ENCODE measurements at places on chromosomes 11 and 22.
A peak's percentile ranks its signal among the peaks of the same experiment; 100 is the strongest.

GRCh38 chr22:46350121-46350520 lies 14.6 kb downstream of the TRMU start:
- DNase-seq = no peak

DNA sequence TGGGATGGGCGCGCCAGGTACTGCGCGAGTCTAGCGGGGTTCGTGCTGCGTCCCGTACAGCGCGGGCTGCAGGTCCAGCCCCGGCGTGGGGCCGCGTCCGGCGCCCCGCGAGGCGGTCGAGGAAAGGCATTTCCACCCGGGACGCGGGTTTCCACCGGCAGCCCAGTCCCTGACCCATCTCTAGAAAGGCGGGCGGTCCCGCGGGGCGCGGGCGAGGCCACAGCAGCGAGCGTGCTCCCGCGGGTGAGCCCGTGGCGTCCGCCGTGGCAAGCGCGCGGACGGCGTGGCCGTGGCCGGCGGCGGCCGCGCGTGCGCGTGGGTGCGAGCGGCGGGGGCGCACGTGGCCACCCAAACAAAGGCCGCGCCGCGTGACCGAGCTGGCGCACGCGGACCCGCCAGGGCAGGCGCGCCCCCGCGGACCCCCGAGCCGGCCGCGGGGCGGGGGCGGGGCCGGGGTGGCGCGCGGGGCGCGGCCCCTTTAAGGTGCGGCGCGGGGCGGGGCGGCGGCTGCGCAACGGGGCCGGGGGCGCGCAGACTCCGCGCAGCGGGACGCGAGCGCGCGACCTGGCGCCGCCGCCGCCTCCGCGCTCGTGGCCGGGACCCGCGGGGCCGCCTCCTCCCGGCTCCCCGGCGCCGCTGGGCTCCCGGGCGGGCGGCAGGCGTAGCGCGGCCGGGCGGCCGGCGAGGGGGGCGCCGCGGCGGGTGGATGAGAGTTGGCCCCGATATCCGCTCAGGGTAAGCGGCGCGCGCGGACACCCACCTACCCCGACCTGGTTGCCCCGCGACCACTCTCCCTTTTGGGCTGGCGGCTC lies 39.3 kb upstream of the CELSR1 start:
- DNase-seq = peak; percentile 65

DNA sequence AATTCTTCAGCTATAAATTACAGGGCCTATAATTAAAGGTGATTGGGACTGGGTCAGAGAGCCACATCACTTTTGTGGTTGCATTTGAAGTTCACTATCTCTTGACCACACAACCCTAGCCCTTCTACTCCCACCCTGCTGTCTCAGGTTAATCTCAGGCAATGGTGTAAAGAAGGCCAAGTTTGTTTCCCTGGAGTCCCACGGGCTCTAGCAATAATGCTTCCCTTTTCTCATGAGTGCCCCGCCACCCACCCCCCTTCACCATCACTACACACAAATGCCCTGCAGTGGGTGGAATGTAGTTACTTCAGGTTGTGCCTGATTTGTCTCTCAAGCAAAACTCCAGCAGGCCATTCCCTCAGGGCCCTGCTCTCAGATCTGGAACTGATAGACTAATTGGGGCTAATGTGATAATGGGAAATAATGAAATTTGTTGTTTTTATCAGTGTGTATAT lies 1.8 kb upstream of the EHF start:
- no peak for DNase-seq

- no peak for DNase-seq
Observed at GRCh38 chr22:39197578-39197977, 45.1 kb upstream of the CBX7 start.

DNA sequence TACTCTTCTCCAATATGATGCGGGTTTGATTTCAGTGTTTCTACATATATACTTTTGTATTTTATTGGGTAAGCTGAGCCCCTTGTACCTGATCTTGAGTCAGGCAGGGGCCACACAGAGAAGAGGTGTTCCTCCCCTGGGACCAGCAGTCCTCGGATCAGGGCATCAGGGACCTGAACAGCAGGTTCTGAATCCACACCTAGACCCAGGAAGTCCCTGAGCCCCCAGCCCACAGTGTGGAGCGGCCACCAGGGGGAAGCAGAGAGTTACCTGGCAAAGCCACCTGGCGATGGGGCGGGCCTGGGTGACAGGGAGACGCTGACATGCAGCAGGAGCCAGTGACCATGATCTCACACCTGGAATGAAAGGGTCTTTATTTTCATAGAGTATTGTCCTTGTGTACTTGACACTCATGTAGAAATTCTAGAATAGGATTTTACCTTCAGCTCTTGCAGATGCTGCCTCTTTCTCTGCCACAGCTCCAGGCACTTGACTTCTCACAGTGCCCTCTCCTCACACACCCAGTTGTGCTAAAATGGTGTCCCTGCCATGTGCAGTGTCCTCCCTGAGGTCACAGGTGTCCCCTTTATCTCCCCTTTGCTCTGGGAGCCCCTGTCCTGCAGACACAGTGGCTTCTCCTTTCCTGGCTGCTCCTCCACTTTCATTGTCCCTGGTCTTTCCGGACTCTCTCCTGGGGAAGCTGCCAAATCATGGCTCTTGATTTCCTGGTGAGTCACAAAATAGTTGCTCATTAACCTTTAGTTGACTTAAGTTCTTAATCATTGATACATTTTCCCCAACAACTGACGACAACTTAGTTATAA lies 48.5 kb downstream of the GGTLC2 start:
- DNase-seq = no peak

DNA sequence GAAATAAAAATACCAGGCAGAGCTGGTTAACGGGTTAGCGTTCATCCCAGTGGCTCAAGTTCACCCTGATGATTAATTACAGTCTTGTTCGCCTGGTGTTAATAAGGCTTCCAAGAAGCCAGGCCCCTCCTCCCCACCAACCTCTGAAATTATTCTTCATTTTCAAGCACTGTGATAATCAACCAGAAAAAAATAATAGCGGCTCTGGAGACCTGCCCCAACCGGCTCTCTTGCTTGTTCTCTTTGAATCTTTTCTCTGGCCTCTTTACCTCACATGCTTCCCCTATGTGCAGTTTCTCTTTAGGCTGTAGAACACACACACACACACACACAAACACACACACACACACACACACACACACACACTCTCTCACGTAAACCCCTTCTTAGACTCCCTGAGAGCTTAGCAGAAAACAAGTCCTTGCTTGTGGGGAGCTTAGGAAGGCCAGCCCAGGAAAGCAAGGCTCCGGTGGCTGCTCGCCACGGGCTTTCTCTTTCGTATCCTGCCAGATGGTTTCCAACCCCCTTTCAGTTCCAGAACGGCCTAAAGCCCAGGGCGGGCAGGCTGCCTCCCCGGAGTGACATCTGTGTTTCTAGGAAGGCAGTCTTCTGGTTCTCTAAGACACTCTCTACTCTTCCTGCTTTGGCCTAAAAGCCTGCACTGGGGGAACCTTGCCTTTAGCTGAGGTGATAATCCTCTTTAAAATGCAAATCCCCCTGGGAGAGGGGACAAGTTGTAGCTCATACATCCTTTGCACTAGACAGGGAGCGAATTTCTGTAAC lies 106.4 kb upstream of the SESN3 start:
- peak; percentile 15 for DNase-seq

DNA sequence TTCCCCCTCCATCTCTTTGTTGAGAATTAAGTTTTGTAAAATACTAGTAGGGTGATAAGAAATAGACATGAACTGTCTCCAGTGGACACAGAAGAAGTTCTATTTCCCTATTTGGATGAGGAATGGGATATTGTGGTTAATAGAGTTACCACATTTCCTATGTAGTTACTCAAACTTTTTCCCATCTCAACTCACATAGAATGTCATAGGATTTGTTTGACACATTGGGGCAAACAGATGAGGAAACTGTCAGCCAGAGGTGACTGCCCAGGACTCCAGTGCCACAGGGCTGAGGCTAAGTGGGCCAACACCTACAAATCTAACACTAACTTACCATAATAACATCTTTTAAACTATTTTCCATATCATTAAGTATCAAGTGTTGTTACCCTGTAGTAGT lies 58.3 kb downstream of the CCDC83 start:
- DNase-seq = no peak

- DNase-seq = no peak
Observed at GRCh38 chr11:75140269-75141138, 10.4 kb upstream of the SLCO2B1 start.

DNA sequence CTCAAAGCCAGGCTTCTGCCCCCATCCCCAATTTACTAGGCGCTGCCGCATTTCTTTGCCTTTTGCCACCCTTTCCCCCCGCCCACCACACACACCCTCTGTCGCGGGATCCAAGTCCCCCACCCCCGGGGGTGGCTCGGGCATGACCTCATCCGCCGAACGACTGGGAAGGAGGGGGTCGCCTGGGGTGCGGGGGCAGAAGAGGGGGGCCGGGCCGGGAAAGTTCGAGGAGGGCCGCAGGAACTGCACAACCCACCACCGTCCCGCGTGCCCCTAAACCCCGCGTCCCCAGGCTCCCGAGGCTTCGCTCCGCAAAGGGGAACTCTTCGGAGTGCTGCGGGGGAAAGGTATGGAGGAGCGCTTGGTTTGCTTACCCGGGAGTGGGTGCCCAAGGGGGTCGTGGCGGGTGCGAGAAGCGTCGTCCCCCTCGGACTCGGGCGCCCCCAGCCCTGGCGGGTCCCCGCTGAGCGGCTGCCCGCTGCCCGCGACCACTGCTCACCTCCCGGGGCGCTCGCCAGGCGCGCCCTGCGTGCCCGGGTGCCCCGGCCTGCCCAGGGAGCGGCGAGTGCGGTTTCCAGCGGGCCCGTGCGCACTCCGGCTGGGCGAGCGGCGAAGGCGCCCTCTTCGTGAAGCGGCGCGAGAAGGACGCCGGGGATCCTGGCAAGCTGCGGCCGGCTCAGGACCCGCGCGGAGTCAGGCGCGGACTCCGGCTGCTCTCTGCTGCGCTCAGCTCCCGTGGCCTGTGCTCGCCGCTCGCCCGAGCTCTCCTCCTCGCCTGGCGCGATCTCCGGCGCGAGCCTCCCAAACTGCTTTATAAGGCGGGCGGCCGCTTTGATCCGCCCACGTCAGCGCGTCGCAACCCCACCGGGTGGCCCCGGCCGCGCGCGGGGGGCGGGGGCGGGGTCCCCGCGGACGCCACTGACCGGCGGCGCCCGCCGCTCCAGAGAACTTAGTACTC lies 4.0 kb upstream of the WNT11 start:
- DNase-seq = no peak

GRCh38 chr11:64000740-64001483 lies 14.7 kb downstream of the OTUB1 start:
- no peak for DNase-seq

DNA sequence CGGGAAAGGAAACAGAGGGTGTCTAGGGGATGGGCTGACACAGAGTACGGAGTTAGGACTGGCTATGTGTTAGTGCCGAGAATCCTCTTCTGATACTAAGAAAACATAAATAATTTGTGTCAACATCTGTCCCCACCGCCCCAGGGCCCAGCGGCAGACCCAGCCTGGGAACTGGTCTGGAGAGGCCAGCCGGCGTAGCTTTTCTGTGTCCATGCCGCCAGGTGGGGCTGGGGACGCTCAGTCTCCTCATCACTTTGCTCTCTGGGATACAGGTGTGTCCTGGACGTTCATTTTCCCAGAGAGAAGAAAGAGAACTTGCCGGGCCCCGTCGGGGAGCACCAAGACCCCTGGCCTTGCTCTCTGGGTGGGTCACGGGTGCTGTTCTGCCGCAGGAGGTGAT lies 54.7 kb downstream of the WNT7B start:
- no peak for DNase-seq

- no peak for DNase-seq
Observed at GRCh38 chr11:76365038-76365679, 15.8 kb downstream of the THAP12 start.

- no peak for DNase-seq
Observed at GRCh38 chr22:40341604-40342003, 4.7 kb upstream of the ADSL start.

GRCh38 chr22:38461414-38462081 lies 6.3 kb upstream of the KDELR3 start:
- DNase-seq = peak; percentile 34

DNA sequence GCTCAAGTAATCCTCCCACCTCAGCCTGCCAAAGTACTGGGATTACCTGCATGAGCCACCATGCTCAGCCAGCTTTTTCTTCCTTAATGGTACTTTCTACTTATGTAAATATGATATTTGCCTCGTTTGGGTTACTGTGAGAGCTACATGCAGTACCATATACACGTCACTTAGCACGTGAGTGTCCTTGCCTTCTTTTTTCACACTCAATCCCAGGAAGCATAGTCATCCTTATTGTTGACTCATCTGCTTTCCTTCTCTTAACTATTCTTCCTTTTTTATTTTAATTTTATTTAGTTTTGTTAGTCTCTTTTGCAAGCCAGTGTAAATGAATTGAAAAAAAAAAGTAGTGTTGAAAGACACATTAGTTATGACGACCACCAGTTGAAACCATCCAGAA lies 205.9 kb downstream of the HIPK3 start:
- DNase-seq = no peak

DNA sequence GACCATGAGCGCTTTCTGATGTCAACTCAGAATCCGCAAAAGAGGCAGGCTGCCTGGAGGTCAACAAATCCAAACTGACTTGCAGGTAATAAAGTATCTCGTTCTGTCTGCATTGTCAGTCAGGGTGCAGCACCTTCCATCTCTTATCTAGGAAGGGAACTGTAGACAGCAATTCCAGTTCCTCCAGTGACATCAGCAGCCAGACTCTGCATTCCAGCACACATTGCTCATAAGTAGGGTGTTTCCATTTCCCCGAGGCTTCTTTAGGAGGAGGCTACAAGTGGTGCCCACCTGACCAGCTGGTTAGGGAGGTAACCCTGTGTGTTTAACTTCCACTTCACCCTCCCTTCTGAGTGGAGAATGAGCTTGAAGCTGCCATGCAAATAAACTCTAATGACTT lies 53.3 kb downstream of the NTM start:
- DNase-seq = no peak

GRCh38 chr11:77044356-77044755 lies 10.2 kb downstream of the B3GNT6 start:
- DNase-seq = no peak

GRCh38 chr11:68542617-68543016 lies 82.1 kb downstream of the PPP6R3 start:
- DNase-seq = no peak

DNA sequence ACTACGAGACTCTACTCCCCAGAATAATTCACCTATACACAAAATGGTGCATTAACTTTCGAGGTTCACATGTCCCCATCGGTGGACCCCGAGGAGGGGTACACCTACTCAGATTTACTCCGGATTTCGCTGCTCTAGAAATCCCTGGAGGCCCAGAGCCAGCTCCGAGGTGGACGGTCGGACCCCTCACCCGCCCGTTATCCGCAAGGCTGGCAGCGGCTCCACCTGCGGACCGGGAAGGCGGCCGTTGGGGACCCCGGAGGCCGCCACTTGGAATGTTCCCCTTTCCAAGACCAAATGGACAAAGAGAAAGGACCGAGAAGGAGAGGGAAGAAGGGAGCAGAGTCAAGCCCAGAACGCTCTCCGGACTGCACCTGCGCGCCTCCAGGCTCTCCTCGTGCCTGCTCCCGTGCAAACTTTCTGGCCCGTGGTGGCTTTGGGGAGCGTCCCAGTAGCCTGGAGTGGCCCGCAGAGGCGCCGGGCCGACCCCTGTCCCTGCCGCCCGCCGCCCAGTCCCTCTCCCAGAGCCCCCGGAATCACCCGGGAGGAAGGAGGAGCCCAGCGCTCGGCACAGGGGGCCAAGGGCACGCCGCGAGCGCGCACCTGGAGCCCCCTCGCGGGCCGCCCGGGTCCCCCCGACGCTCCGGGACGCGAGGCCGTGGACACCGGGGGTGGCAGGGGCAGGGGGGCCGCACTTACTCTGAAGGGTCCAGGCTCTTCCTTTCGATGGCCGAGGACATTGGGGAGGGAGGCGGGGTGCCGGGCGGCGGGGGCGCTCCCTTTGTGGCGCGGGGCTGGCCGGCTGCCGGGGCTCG lies 23.0 kb downstream of the LMO2 start:
- peak; percentile 45 for DNase-seq
